Right atrium auricular region (tissue), 2 donors: ENCODE measurements at places on chromosomes 3 and 15.

DNA sequence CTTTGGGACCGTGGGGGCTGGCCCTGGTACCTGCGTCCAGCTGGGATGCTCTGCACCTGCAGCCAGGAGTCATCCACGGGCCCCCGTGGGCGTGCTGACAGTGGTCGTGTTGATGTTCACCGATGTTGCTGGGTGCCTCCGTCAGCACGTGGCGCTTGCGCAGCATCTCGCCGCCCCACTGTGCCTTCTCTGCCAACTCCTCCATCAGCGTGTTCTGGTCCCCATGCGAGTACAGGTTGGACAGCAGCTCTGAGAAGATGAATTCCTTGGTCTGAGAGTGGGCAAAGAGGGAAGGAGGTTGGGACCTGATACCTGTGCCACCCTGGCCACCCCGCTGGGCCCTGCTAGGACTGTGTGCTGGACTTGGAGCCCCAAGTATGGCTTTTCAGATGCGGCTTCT is 61.4 kb downstream of the ADAMTS7 start:
- no peak overlapping the region for H3K4me3 ChIP-seq
- peak overlapping the region; percentile 59 for H3K27ac ChIP-seq
- DNase-seq: peak; percentile 54
- no peaks in the 10 kb centered on the region for H3K27me3 ChIP-seq
- H3K4me1 ChIP-seq: no peaks in the 10 kb centered on the region

DNA sequence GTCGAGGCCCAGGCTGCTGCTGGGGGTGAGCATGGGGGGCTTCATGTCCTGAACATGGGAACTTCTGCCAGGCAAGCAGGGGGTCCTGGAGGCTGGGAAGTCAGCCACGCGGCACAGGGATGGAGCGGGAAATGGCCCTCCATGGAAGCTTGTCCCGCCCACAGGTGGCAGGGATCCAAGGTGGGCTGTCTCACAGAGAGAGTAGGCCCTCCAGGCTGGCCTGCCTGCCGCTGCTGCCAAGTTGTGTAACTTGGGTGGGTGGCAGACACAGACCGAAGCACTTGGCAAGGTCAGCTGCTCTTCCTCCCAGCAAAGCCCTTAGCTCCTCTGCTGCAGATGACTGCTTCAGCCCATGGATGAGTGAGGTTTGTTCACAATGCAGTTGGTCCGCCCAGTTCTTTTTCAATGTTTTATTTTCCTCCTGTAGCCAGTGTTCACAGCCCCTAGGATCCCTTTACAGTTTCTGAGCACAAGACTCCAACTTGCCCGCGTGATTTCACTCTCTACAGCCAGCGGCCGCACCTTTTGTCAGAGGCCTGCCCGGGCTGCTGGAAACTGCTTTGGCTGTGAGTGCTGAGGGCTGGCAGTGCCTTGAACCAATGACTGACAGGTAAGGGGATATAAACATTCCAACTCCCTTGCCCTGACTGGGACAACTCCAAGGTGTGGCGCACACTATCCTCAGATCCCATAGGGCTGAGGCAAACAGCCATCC is 26.7 kb downstream of the HCN4 start:
- no peak for DNase-seq
- H3K36me3 ChIP-seq: no peaks in the 10 kb centered on the region
- H3K27me3 ChIP-seq: no peaks in the 10 kb centered on the region
- H3K4me3 ChIP-seq: no peak overlapping the region

GRCh38 chr15:68421115-68421551 is 10.8 kb downstream of the ITGA11 start:
- peak overlapping the region; percentile 36 for H3K27ac ChIP-seq
- H3K36me3 ChIP-seq: no peaks in the 10 kb centered on the region
- H3K4me1 ChIP-seq: no peaks in the 10 kb centered on the region

DNA sequence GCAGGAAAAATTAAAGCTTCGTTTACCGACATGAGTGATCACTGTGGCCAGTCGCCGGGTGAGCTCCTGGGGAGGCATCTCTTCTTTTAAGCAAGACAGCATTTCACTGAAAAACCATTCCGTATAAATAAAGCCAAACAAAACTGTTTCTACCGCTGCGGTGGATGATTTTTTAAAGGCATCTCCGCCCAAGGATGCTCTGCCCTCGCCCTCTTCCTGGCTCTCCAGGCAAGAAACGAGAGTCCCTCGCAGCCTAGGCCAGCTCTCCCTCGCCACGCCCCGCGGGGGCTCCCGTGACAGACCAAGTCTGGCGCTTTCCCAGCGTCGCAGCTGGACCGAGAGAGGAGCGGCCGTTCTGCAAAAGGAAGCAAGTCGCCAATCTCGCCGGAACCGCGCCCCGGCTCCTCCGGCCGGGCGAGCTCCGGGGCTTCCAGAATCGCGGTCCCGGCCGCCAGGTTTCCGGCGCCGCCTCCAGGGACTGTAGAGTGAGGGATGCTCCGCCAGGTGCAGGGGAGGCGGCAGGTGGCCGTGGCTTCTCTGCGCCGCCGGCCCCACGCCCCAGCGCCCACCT is 458 bp downstream of the MCF2L2 start:
- H3K4me3 ChIP-seq: peak overlapping the region; percentile 52
- peaks cover 14% of the 10 kb centered on the region for H3K4me1 ChIP-seq
- H3K27ac ChIP-seq: no peak overlapping the region
- no peaks in the 10 kb centered on the region for H3K27me3 ChIP-seq
- H3K36me3 ChIP-seq: no peaks in the 10 kb centered on the region

GRCh38 chr3:46135475-46135874 is 72.6 kb downstream of the CCR1 start:
- no peak for DNase-seq
- no peaks in the 10 kb centered on the region for H3K4me1 ChIP-seq
- H3K4me3 ChIP-seq: no peak overlapping the region
- H3K27ac ChIP-seq: no peak overlapping the region
- no peaks in the 10 kb centered on the region for H3K36me3 ChIP-seq

DNA sequence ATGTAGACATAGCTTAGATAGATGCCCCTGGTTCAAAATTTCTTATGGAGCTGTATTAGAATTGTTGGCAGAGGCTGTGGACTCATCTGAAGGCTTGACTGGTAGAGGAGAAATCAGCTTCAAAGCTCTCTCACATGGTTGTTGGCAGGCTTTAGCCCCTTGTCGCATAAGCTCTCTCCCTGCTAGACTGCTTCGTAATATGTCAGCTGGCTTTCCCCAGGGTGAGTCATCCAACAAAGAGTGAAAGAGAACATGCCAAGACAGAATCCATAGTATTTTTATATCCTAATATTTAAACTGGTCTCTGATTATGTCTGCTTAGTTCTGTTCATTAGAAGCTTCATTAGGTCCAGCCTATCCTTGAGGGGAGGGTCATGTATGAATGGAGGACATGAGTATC is 427.4 kb upstream of the NAALADL2 start:
- DNase-seq: no peak
- H3K36me3 ChIP-seq: no peaks in the 10 kb centered on the region
